G401 (cell line): ENCODE measurements at places on chromosomes 2 and 18.
A peak's percentile ranks its signal among the peaks of the same experiment; 100 is the strongest.

- no peak for DNase-seq
These were observed 26.4 kb downstream of the KCNIP3 start for GRCh38 chr2:95323347-95324155.

GRCh38 chr2:28621172-28622100 lies 125.6 kb downstream of the PLB1 start:
- DNase-seq = peak; percentile 21

GRCh38 chr2:196887431-196887830 lies 39.1 kb downstream of the PGAP1 start:
- DNase-seq = no peak

DNA sequence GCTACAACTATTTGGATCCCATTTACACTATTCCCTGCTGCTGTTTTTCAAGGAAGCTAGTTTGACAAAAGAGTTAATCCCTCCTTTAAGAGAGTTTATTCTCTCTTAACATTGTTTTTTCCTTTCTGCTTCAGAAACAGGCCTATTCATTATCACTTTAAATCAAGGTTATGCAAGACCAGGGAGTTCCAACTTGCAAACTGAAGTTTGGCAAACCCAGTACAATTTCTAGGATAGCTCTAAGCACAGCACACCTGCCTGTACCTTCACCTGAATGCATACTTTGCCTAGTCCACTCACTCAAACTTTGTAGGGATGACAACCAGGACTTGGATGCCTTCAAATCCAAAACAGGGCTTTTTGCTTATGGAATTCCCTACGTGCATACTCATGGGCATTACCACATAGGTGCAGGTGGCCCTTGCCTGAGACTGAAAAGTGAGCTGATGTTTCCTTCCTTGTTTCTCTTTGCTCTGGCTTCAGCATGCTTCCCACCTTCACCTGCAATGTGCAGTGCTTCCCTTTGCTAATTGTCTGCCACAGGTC lies 193.8 kb upstream of the MMADHC start:
- no peak for DNase-seq

- DNase-seq = no peak
These were observed 21.0 kb downstream of the ZSWIM2 start for GRCh38 chr2:186827862-186828492.

GRCh38 chr2:162282765-162283425 lies 35.6 kb downstream of the IFIH1 start:
- DNase-seq = no peak

- no peak for DNase-seq
These were observed 43.6 kb downstream of the PKP4 start for GRCh38 chr2:158500333-158500732.
